PC-3 (cell line): ENCODE measurements at places on chromosomes 13 and 19. TPM values are rescaled to one million over a fixed set of nuclear protein-coding genes. Genes with fewer than 3 reads are reported as not detected.

HIPK4 gene
- total RNA-seq, result 0.46 TPM in 1 of 2 replicates, not detected in the other

SIAH3 gene
- total RNA-seq, result not detected in 2 replicates

SPIB gene
- not detected in 2 replicates for total RNA-seq

GRCh38 chr13:98606296-98606695 is 29.4 kb upstream of the STK24 start:
- H3K4me1 ChIP-seq, result no peaks in the 10 kb centered on the region
- no peaks in the 10 kb centered on the region for H3K36me3 ChIP-seq
- DNase-seq, result no peak
- H3K4me3 ChIP-seq, result no peak overlapping the region
- H3K27ac ChIP-seq, result no peak overlapping the region
- H3K27me3 ChIP-seq, result no peaks in the 10 kb centered on the region

GRCh38 chr19:58007285-58007684 is 4.7 kb upstream of the ZNF606 start:
- H3K4me1 ChIP-seq, result peaks cover 4% of the 10 kb centered on the region; the same call in 1 of the 2 replicates
- H3K36me3 ChIP-seq, result peaks cover 44% of the 10 kb centered on the region
- H3K27ac ChIP-seq, result no peak overlapping the region

DNA sequence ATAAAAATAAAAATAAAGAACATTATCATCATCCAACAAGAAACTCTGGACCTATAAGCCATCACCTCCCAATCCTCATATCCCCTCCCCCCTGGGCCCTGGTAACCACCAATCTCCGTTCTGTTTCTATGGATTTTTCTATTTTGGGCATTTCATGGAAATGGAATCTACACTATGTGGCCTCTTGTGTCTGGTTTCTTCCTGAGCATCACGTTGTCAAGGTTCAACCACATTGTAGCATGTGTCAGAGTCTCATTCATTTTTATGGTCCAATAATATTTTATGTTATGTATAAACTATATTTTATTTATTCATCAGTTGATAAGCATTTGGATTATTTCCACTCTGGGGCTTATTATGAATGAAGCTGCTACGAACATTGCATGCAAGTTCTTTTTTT is 26.9 kb downstream of the SULT2B1 start:
- no peaks in the 10 kb centered on the region for H3K36me3 ChIP-seq
- no peaks in the 10 kb centered on the region for H3K27me3 ChIP-seq
- H3K4me1 ChIP-seq, result peaks cover 2% of the 10 kb centered on the region; the same call in 1 of the 2 replicates
- H3K4me3 ChIP-seq, result no peak overlapping the region

- H3K4me3 ChIP-seq, result no peak overlapping the region
- no peaks in the 10 kb centered on the region; the same call in 1 of the 2 replicates for H3K36me3 ChIP-seq
- H3K4me1 ChIP-seq, result no peaks in the 10 kb centered on the region
- DNase-seq, result no peak
These were observed 4.0 kb upstream of the FLT3LG start for GRCh38 chr19:49469828-49470614.

- H3K27ac ChIP-seq, result no peak overlapping the region
- H3K27me3 ChIP-seq, result no peaks in the 10 kb centered on the region
- H3K4me3 ChIP-seq, result no peak overlapping the region
- DNase-seq, result no peak
These were observed 559.4 kb upstream of the PCDH20 start for GRCh38 chr13:61975001-61975400.

- H3K4me3 ChIP-seq, result no peak overlapping the region
- no peak overlapping the region for H3K27ac ChIP-seq
- DNase-seq, result no peak
- no peaks in the 10 kb centered on the region for H3K27me3 ChIP-seq
- no peaks in the 10 kb centered on the region for H3K36me3 ChIP-seq
- H3K4me1 ChIP-seq, result no peaks in the 10 kb centered on the region
These were observed 23.7 kb downstream of the KLF5 start for GRCh38 chr13:73082471-73082870.

GRCh38 chr19:48370955-48371354 is 6.8 kb downstream of the SYNGR4 start:
- H3K4me1 ChIP-seq, result peaks cover 15% of the 10 kb centered on the region
- no peaks in the 10 kb centered on the region for H3K36me3 ChIP-seq

DNA sequence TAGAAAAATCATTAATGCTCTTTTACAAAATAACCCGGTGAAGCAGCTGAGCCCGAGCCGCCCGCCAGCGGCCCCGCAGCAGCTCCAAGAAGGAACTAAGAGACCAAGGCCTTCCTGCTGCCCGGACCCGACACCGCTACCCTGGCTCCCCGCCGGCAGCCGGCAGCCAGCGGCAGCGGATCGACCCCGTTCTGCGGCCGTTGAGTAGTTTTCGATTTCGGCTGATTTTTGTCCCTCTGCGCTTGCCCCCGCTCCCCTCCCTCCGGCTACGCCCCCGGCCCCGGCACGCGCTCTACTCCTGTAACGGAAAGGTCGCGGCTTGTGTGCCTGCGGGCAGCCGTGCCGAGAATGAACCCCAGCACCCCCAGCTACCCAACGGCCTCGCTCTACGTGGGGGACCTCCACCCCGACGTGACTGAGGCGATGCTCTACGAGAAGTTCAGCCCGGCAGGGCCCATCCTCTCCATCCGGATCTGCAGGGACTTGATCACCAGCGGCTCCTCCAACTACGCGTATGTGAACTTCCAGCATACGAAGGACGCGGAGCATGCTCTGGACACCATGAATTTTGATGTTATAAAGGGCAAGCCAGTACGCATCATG is at the start of gene PABPC3:
TSS of gene PABPC3 (plus strand) at position 286 of the 603 bp plus-strand sequence. CDS start at position 349, 63 bp downstream.
- H3K27me3 ChIP-seq, result peaks cover 39% of the 10 kb centered on the region
- H3K4me1 ChIP-seq, result no peaks in the 10 kb centered on the region
- no peak for DNase-seq
- no peaks in the 10 kb centered on the region for H3K36me3 ChIP-seq
